ENCODE measurements at places on chromosomes 6 and 20.

DNA sequence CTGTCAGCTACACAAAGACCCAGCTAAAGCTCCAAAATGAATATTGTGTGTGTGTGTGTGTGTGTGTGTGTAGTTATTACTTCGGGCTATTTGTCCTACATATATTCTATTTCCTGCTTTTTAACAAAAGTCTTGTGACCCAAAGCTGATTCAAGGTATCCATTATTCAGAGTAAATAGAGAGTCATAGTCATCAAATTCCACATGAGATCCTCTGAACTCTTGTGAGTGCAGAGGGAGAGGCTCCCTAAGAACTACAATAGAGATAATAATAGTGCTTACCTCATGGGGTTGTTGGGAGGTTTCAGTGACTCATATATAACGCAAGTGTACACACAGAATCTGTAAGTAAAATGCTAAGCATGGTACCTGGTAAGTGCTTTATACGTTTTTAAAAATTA is 95.6 kb upstream of the SHLD1 start:
- no peak for DNase-seq

DNA sequence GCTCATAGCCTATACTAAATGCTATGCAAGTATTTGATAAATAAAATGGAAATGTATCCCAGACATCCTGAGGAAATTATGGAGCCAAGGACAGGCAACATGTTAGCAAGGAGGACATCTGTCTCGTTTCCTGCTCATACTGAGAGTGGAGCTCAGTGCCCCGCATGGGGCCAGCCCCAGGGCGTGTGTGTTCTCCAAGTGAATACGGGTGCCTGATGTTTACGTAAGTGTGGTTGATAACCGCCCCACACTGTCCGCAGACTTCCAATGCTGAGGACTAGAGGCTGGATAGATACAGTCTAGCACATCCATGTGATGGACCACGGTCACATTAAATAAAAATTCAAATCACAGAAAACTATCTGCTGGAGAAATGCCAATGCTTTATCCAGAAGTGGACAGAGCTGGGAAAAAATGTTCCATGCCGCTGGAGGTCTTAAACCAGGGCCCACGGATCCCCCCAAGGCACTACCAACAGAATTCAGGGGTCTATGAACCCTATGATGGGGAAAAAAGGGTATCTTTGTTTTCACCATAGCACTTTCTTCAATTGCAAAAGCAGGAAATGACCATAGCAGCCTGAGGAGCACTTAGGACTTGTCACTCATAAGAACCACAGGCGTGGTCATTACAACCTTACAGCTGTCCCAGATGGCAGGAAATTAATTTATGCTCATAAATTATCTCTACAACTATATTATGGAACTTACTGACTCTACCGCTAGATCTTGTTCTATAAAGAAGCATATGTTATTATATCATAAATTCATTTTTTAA is 24.9 kb downstream of the TGM2 start:
- no peak for DNase-seq

GRCh38 chr6:158377860-158378259 is 65.6 kb downstream of the TULP4 start:
- no peak for DNase-seq

GRCh38 chr6:102501615-102502014 is 1108.1 kb downstream of the GRIK2 start:
- no peak for DNase-seq

DNA sequence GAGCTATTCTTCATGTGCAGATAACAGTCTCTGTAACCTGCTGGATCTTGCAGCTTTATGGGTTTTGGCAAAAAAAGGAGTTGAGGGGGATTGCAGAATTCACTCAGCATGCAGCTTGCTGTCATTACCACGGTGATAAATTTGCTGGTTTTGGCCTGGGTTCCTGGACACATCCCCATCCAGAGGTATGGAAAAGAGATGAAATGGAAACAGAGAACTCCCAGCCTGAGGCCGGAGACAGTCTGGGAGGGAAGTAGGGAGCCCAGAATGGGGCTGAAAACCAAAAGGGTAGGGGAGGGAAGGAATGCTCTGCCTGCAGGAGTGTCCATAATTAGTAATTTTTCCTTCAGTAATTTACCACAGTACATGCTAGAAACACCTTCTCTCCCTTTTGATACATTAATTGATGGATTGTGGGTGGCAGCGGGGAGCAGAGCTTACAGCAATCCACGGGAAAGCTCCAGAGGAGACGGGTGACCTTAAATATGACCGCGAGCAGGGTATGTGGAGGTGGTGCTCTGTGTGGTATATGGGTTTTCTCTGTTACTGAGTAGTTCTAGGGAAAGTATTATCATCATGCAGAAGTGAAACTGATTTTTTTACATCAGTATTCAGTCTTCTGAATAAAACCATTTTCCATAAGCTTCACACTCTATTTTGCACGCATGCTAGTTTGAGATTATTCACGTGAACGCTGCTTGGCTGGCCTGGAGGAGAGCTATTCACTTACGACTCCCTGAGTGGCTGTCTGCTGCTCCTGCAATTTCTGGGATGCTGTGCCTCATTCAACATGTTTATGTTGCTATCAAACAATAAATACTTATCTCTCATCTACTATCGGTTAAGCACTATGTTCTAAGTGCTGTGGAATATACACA is 66.3 kb upstream of the KCNK16 start:
- DNase-seq, result no peak

DNA sequence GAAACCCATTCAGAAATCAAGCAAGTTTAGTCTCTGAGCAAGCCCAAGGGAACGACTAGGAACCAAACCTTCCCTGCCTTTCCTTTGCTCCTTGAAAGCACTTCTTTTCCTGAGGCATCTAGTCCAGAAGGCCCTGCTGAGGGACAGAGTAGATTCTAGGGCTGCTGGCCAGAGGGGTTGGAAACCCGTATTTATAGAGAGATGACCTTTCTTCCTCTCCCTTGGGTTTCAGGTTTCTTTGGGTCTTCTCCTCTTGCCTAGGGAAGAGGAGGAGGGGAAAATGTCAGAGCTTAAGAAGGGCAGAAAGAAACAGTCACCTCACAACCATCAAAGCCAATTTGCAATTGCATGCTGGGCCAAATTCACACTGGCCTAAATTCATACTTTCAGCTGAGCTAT is 5.8 kb downstream of the APOBEC2 start:
- DNase-seq, result no peak

DNA sequence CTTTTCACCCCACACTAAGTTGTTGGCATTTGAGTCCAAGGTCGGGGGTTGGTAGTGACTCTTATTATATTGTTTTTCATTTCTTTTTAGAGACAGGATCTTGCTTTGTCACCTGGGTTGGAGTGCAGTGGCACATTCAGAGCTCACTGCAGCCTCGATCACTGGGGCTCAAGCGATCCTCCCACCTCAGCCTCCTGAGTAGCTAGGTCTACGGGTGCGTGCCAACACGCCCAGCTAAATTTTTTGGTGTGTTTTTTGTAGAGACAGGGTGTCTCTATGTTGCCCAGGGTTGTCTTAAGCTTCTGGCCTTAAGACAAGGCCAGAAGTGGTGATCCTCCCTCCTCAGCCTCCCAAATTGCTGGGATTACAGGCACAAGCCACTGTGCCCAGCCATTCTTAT is 25.1 kb upstream of the TGM2 start:
- DNase-seq, result no peak

DNA sequence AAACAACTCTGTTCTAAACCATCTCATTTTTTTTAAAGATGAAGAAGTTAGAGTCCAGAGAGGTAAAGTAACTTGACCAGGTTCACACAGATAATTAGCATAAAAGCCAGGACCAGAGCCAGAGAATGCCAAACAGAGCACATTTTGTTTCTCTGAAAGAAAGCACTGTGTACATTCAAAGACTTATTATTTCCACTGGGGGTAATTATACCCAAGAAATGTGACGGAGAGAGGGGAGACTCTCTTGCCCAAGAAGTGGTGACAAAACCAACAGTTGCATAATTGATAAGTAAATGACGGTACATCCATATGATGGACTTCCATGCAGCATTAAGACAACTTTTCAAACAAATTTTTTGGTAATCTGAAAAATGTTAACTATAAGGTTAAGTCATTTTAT is 111.6 kb downstream of the RTN4IP1 start:
- no peak for DNase-seq

GRCh38 chr6:156344491-156344890 is 432.7 kb upstream of the ARID1B start:
- no peak for DNase-seq

GRCh38 chr20:8404912-8405635 is 273.0 kb downstream of the PLCB1 start:
- DNase-seq, result no peak

- DNase-seq, result no peak
Measured at GRCh38 chr6:92043777-92044176, 1375.6 kb downstream of the EPHA7 start.

DNA sequence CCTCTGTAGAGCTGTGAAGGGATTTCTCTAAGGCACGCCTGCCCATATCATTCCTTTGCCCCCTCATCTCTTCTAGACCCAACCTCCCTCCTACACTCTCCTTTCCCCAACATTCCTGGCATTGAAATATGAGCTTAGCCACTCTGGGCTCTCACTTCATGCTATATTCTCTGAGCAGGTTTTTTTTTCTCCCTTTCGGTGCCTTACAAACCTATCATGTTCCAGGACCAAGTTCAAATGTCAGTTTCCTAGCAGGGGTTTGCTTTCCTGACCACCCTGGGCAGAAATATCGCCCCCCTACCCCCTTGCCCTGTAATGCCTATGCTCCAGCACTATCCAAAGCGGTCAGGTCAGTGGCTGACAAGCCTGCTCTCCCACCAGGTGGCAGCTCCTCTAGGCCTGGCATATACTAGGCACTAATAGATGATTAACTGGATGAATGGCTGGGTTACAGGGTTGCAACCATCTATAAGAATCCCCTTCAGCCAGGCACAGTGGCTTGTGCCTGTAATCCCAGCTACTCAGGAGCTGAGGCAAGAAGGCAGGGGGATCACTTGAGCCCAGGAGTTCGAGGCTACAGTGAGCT is 25.7 kb upstream of the AAR2 start:
- no peak for DNase-seq

- DNase-seq, result no peak
Measured at GRCh38 chr20:48908656-48909319, 12.7 kb upstream of the ARFGEF2 start.

DNA sequence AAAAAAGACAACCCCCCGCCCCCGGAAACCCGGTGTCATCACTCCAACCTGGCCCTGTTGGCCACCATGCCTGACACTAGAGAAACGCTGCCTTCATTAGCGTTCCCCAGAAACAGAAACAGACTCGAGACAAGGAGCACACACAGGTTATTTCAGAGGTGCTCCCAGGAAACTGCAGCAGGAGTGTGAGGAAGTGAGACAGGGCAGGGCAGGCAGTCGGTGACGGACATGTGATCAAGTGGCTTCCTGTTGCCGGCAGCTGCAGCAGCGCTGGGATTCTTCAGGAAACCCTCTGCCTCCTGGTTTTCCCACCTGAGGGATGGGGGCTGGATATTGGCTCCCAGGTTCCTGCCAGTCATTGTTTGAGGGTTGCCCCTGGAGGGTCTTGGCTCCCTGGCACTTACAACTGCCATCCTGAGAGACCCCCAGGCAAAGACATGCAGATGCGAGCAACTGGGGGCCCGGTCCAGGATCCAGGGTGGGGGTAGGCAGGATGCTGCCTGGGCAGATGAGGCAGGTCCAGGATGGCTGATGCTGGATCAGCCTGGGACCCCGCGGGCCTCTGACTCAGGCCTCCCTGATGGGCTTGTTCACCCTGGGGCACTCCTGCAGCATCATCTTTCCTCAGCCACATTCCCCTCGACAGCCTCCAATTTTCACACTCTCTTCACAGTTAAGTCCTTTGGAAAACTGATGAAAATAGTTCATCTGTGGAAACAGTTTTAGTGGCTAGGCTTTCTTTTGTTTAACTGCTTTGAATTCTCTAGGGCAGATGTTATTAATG is 150.7 kb upstream of the SYNDIG1 start:
- DNase-seq, result no peak

GRCh38 chr6:132817554-132818403 is 3.4 kb downstream of the RPS12 start:
- no peak for DNase-seq

GRCh38 chr6:136563386-136564152 is 13.3 kb upstream of the MAP7 start:
- no peak for DNase-seq

DNA sequence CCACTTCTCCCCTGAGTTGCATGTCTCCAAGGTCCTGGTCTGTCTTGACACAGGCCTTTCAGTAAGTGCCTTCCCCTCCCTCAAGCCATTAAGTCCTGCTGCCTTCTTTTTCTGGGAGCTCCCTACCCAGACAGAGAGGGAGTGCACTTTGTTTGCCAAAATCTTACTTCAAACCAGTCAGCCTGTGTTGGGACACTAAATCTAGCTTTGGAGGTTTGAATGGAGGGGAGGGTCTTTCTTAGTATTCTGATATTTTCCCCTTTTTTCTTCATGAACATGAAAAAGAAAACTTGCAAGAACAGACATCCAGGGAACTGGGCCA is 170.7 kb upstream of the PMEPA1 start:
- no peak for DNase-seq

DNA sequence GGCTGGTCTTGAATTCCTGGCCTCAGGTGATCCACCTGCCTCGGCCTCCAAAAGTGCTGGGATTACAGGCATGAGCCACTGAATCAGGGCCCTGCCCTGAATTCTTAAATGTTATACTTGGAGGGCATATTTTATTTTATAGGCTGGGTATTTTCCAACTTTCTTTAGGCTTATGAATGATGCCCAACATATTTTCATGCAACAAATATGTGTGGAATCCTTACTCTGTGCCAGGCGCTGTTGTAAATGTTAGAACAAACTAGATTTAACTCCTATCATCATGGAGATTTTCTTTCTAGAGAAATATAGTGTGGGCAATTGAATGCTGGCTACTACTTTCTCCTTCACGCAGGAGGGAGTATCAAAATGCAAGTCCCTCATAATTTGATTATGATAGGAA is 71.2 kb downstream of the SAMD5 start:
- no peak for DNase-seq

DNA sequence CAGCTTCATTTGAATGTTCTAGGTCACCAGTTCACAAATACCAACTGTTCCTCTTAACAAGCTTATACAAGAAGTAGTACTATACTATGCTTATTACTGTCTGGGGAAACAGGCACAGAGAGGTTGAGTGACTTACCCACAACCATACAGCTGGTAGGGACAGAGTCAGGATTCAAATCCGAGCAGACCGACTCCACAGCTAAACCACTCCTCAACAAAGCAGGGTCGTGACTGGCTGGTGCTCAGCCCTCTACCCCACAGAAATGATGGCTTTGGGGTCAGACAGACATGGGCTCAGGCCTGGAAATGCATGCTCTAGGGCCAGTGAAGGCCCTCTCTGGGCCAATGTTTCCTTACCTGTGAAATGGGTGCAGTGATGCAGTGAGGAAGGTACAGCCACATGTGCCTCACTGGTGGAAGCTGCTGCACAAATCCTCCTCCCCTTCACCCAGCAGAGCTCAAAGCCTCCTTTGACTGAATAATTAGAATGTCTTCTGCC is 63.6 kb downstream of the MRPL14 start:
- DNase-seq, result no peak

GRCh38 chr20:47765691-47766594 is 19.3 kb downstream of the SULF2 start:
- no peak for DNase-seq

GRCh38 chr6:107345393-107345792 is 114.0 kb downstream of the PDSS2 start:
- no peak for DNase-seq

GRCh38 chr6:1890071-1890470 is 280.4 kb downstream of the FOXC1 start:
- no peak for DNase-seq

- DNase-seq, result no peak
Measured at GRCh38 chr6:168734523-168734922, 293.5 kb downstream of the SMOC2 start.

Data from pancreas (tissue), 10 donors.